ENCODE measurements at places on chromosomes 13 and 19.

DNA sequence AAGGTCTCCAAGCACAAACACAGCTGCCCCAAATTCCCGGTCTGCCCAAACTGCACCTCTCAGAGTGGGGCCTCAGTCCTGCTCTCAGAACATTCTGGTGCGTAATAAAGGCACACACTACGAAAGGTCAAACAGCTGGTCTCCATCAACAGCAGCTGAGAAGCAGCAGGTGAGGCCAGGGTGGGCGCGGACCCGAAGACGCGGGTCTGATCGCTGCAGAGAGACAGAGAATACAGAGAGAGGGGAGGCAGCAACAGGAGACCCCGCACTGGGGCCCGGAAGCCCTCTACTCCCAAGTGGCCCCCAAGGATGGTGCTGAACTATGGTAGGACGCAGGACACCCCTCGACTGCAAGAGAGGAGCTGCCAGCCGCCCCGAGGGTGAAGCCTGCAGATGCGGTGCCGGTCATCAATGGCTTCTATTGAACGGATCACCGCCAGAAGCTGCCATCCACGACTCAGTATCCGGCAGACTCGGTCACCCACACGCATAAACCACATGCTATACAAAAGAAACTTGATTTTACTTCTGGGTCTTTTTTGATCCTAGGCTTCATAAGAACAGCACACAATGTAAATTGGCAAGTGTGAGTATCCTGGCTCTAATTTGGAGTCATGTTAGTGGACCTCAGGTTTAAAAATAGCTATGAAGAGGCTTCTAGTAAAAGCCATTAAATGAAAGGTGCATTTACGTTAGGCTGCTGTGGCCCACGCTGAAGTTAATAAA is 33.4 kb downstream of the STK24 start:
- no peak for DNase-seq

DNA sequence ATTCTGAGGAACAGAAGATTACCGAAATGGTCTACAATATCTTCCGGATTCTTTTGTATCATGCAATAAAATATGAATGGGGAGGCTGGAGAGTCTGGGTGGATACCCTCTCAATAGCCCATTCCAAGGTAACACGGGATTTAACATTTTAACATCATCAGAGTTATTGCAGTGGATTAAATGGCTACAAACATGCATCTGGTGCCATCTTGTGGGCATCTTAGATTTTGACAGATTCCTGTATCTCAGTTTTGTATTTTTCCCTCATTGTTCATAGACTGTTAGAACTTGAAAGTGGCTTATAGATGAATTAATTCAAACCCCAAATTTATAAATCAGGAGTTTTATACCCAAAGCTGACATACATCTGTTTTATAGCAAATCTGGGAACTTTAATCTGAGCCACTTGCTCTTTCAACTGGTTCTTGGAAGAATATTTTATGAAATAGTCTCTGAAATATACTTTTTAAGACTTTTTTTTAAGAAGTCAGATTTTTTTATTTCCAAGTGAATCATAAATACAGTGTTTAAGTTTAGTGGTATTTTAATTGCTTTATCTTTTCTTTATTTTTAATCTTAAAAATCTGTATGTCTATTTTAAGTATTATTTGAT is 215.2 kb downstream of the NBEA start:
- peak; percentile 83 for DNase-seq

DNA sequence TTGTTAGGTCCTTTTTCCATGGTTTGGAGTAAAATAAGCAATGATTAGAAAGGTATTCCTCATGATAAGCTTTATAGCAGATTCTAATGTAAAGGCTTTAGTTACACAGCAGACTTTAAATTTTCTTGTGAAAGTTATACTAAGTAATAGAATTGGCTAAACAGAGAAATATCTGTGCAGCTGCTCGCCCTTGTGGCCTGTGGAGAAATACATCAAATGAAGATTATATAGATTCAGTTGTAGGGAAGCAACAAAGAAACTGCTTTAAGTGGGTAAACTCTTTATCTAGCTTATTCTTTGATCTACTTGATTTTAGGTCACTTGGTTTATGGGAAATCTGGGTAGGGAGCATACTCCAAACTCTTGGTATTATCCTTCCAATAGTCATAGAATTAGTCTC is 1269.7 kb upstream of the SPRY2 start:
- DNase-seq = no peak

DNA sequence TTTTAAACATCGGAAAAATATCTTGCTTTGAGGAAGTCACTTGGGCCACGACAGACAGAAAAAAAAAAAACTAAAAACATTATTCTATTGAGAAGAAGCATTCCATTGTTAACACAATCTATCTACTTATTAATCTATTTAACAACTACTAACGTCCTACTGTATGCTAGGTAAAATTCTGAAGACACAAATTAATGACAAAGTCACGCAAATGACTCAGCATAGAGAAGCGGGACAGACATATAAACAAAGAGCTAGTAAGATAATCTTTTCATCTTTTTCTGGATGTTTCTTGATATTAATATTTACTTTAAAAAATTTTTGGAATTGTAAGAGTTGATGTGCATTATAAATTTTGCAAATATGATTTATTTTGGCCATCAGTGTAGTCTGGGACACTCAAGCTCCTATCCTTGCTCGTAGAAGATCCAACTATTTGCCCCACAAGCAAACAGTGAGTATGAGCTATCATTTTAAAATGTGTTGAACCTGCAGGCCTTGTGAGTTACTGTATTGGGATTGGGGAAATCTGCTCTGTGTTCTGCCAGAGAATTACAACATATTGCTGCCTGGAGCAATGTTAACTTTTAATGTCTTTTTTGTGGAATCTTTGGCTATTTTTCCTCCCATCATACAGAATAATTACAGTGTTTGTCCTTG is 109.1 kb downstream of the PCDH9 start:
- no peak for DNase-seq

GRCh38 chr13:46587807-46588418 is 34.9 kb downstream of the LRCH1 start:
- no peak for DNase-seq

Measured in G401 (cell line).